ENCODE measurements at places on chromosomes 16 and 17.

GRCh38 chr16:1019231-1020090 is 37.9 kb downstream of the SOX8 start:
- no peak for DNase-seq

DNA sequence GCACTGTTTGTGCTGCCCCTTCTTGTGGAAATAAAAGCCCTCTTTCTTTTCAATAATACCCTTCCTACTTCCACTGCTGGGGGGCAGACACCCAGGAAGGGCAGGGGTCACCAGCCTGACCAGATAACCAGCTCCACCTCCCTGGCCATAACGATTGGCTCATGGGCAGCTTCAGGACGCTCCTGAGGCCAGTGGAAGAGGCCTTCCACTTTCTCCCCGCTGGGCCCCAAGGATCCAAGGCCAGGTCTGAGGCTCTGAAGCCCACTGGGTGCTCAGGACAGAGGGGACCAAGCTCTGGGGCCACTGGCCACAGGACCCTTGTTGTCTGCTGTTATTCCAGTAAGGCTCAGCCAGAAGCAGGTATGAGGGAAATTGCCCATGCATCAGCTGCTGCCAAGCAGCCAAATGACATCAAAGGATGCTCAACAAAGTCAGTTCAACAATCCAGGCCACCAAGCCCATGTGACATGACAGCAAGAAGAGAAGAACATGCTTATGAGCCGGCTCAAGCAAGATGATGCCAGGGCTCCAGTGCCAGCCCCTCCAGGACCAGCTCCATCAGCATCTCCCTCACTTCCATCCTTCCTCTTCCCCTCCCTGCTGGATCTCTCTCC is 238.8 kb downstream of the ZNF423 start:
- DNase-seq: no peak

- DNase-seq: peak; percentile 82
These were observed 5.7 kb upstream of the TOX3 start for GRCh38 chr16:52552643-52553042.

GRCh38 chr16:83308414-83308813 is 499.4 kb upstream of the HSBP1 start:
- DNase-seq: no peak

- DNase-seq: peak; percentile 47
These were observed 116.2 kb upstream of the SDK2 start for GRCh38 chr17:73760439-73760758.

DNA sequence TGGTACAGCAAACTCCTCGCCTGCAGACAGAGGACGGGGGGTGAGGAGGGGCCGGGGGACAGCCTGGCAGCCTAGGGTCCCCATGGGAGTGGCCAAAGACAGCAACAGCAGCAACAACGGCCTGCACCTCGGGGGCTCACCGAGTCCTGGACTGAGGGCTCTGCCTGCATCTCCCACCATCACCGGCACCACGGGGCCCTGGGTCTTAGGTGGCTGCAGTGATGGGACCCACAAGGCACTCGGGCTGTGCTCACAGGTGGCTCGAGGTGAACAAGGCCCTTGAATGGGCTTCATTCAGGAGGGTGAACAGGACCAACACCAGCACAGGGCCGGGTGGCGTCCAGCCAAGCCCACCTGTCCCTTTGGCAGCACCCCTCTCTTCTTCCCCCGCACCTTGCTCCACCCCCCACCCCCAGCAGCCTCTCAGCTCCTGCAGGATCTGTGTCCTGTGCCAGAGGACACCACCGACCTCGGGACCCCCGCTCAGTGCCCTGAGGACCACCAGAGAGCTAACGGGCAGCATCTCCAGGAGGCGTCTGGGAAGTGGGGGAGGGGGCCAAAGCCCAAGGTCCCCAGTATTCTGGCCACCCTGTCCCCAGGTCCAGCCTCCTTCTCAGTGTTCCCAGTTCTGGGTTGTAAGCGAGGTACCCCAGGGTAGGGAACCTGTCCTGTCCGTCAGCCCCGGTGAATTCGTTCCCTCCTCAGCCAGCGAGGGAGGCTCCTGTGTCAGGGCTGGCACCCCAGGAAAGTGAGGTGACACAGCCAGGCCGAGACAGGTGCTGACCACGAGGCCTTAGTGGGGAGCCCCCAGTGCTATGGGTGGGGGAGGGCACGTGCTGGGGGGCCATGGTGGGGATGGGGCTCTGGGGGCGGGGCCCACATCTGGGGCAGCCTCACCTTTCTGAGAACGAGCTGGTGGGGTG is 94.3 kb downstream of the TBC1D16 start:
- DNase-seq: no peak

- no peak for DNase-seq
These were observed 62.1 kb upstream of the TNRC6A start for GRCh38 chr16:24667244-24667764.

- no peak for DNase-seq
These were observed 13.5 kb downstream of the CUEDC1 start for GRCh38 chr17:57941384-57942370.

- DNase-seq: no peak
These were observed 10.8 kb upstream of the NME1 start for GRCh38 chr17:51142597-51142996.

- no peak for DNase-seq
These were observed 699 bp upstream of the MAP1LC3B start for GRCh38 chr16:87391324-87391949.

DNA sequence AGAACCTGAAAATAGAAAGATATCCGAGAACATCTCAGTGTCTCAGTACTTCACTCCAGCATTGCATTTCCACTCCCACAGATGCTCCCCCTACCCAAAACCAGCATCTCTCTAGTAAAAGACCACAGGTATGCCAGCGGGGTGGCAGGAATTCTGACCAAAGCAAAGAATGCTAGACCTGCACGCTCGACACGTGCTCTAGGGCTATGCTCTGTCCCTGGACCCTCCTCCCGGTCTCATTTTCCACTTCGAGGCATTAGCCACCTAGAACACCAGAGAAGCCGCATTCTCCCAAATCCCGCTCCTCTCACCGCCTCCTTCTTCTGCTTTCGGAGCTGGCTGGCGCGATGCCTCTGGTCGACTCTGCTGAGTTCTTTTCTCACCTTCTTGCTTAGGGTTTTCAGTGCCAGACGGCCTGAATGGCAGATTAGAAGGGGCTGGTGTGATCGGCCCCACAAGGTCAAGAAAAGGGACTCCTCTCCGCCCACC is 487 bp downstream of the TSR1 start:
- no peak for DNase-seq

DNA sequence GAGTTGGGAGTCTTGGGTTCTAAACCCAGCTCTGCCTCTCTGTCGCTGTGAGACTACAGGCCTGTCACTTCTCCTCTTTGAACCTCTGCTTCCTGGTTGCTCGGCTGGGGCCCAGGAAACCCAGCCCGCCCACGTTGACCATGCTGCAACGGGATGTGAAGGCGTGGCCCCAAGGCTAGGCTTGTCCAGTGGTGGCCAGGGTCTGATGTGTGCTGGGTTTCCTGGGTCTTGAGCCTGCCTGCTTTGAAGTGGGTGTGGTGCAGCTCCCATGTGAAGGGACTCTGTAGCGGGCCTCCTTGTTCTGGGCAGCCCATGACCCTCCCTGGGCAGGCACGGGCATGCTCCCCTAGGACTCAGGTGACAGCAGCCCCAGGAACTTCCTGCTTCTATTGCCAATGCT is 82.3 kb downstream of the SDR42E1 start:
- DNase-seq: no peak

DNA sequence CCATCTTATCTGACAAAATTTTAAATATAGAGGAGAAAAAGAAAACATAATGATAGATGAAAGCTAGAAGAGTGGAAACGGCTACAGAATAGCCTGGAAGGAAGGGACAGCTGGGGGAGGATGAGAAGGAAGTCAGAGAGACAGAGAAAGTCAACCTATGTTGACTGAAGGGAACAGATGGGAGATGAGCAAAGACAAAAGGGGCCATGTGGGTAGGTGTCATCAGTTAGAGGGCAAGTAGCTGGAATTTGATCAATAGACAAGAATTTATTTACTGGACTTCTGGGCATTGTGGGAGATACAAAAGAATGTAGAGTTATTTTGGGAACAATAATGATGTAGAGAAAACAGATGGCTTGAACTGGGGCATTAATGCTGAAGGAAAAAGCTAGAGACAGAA is 194.4 kb downstream of the ANKFN1 start:
- DNase-seq: no peak

- peak; percentile 85 for DNase-seq
These were observed at the start of gene DHRS11 for GRCh38 chr17:36591434-36592315. DHRS11 (plus strand) TSS chr17:36591879; CDS start chr17:36592010, 131 bp downstream.

- DNase-seq: no peak
These were observed 10.8 kb downstream of the TAX1BP3 start for GRCh38 chr17:3657588-3657869.

DNA sequence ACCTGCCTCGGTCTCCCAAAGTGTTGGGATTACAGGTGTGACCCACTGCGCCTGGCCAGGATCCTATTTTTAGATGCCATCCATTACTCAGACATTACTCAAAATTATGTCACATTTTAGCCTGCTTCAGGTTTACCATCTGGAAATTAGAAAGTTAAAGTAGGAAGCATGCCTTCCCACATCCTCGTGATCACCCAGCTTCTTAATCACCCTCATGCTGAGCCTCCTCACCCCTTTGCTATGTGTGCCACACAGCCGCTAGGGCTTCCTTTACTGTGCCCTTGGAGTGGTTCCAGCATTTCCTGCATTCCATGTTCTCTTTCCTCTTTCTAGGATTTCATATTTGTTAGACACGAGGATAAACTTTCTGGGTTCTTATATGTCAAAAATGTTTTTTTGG is 9.3 kb downstream of the ADORA2B start:
- no peak for DNase-seq

DNA sequence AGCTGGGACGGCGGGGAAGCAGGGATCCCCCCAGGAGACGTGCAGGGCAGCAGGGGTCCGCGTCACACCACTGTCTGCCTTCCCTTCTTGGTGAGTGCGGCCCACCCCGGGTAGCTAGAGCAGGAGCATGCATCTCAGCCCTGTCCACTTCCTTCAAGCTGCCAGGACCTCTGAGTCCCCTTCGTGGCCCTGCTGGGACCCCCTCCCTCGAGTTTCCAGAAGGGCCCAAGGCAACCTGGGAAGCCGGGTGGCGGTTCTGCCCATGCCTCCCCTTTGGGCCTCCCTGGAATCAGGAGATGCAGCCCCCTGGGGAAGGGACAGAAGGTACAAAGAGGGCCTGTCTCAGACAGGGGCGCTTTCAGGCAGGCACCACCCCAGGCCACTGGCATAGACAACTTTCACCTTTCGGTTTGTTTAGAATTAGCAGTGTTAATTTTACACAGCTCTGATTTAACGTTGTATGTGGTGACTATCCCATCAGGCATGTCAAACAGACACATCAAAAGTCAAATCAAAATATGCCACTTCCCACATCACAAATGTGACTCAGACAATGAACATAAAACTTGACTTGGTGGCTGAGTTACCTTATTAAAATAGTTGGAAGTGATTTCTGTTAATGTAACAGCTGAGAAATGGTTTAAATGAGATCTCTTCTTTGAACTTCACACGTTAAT is 94.5 kb upstream of the METRNL start:
- no peak for DNase-seq

DNA sequence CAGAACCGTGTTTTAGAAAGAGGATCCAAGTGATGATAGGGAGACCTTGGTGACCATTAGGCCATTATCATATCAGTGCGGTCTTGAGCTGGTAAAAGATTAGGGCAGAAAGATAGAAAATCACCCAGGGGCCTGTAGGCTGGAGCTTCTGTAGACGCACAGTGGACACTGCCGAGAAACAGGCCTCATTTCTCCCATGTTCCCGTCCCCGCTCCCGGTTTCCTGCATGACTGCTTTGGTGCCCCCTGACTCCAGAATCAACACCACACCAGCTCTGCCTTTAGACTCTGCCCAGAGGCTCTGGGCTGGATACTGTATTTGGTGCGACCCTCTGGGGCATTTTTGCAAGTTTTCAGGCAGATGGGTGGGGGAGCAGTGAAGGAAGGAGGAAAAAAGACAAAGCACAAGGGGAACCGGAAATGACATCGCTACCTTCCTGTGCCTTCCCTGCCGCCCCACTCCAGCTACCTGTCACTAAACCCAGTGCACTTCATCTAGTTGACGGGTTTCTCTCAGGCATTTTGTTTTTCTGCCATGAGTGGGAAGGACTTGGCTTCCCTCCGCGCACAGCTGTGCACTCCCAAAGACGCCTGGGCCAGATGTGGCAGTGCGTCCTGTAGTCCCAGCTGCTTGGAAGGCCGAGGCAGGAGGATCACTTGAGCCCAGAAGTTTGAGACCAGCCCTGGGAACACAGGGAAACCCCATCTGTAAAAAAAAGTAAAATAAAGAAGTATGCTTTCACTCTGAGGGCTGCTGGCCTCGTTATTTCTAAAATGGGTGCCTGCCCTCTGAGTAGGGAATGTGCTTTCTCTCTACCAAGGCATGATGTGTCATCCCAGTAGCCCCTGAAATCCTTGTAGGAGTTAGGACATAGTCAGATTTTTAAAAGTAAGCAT is 214.1 kb downstream of the RPTOR start:
- DNase-seq: no peak

GRCh38 chr16:17567455-17567854 is 96.7 kb upstream of the XYLT1 start:
- DNase-seq: no peak

DNA sequence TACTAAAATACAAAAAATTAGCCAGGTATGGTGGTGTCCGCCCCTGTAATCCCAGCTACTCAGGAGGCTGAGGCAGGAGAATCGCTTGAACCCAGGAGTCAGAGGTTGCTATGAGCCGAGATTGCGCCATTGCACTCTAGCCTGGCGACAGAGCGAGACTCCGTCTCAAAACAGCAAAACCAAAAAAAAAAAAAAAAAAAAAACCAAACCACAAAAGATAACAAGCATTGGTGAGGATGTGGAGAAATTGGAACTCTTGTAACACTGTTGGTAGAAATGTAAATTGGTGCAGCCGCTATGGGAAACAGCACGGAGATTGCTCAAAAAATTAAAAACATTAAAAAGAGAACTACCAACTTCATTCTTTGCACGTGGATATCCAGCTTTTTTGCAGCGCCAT is 119.4 kb downstream of the OR1D5 start:
- DNase-seq: no peak

GRCh38 chr16:13401641-13402040 is 500.2 kb downstream of the SHISA9 start:
- DNase-seq: no peak

GRCh38 chr16:7805686-7806396 is 473.2 kb downstream of the RBFOX1 start:
- DNase-seq: no peak

GRCh38 chr16:42069-42457 is 11.3 kb downstream of the POLR3K start:
- no peak for DNase-seq

GRCh38 chr16:4240624-4241023 is 1.3 kb downstream of the SRL start:
- DNase-seq: no peak

- no peak for DNase-seq
These were observed 105.4 kb downstream of the TRIM37 start for GRCh38 chr17:59001158-59001814.

DNA sequence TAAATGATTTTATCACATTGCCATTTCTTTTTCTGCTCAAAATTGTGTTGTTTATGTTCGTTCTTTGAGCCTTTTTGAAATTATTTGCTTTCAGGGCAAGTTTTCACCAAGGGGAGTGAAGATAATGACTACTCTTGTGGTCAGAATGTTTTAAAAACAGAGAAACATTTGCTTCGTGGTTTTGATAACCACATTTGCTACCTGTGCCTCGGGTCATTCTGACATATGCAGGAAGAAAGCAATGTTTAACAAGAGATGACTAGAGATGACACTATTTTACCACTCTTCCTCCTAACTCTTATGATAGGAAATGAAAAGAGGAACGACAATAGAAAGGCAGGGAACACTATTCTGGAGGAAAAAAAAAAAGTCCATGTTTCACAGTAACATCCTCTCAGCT is 1496.5 kb upstream of the GOT2 start:
- no peak for DNase-seq

All from NCI-H774 (cell line).